ENCODE measurements at places on chromosomes 6 and 20. TPM values are rescaled to one million over a fixed set of nuclear protein-coding genes. Genes with fewer than 3 reads are reported as not detected.

DNA sequence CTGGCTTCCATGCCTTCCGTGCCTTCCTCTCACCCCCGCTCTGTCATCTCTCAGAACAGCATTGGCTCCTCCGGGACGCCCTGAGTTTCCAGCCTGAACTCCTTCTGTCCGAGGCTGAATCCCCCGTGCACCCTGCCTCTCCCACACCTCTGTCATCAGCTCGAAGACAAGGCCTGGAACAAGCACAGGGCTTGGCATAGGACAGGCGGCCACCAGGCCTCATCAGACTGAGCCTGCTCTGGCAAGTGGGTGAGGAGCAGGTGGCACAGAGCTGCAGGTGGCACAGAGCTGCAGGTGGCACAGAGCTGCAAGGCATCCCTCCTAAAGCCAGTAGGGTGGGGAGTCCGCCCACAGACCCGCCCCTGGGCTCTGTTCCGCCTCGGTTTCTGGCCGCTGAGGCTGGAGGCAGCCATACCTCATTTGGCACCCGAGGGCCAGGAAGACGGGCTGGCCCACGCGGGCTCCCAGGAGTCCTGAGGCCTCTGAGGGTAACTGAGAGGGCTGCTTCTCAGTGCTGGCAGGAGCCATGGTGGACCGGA lies 60.2 kb downstream of the EZR start:
- DNase-seq, result no peak

ATP6V1G2 gene
- total RNA-seq, result 2.7 TPM

PPIL6 gene
- total RNA-seq, result 3.5 TPM

GRCh38 chr20:31606804-31607639 lies 1.9 kb downstream of the ID1 start:
- peak; percentile 52 for DNase-seq

GRCh38 chr20:11296951-11297350 lies 620.7 kb upstream of the BTBD3 start:
- no peak for DNase-seq

MLN gene
- not detected for total RNA-seq

GRCh38 chr6:1613688-1614447 lies 4.2 kb downstream of the FOXC1 start:
- no peak for DNase-seq

- no peak for DNase-seq
These were observed 14.0 kb downstream of the PPARD start for GRCh38 chr6:35356391-35356790.

TAP1 gene
- total RNA-seq, result 27.5 TPM

- peak; percentile 57 for DNase-seq
These were observed 19.8 kb upstream of the MAP1LC3A start for GRCh38 chr20:34538671-34539123.

HLA-DRB1 gene
- total RNA-seq, result 45.9 TPM
